ENCODE measurements at places on chromosomes 3 and 15.

- no peak for DNase-seq
Measured at GRCh38 chr3:107965136-107965655, 125.6 kb downstream of the CD47 start.

DNA sequence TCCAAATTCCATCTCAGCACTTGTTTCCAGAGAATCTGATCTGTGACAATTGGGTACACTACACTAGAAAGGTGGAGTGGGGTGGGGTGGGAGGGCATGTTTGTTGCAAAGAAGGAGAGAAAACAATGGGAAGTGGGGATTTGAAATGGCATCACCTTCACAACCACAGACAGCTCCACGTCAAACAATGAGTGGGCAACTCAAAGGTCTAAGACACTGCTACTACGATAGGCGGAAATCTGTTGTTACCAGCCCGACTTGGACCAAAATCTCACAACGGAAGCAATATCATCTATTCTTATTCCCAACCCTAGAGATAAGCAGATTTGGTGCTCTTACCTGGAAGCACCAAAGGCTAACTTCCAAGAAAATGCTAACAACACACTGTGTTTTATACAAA lies 3.3 kb downstream of the CYP19A1 start:
- DNase-seq: no peak

- DNase-seq: no peak
Measured at GRCh38 chr3:57967590-57967989, 40.6 kb upstream of the FLNB start.

- DNase-seq: no peak
Measured at GRCh38 chr3:25103391-25103790, 324.7 kb upstream of the RARB start.

DNA sequence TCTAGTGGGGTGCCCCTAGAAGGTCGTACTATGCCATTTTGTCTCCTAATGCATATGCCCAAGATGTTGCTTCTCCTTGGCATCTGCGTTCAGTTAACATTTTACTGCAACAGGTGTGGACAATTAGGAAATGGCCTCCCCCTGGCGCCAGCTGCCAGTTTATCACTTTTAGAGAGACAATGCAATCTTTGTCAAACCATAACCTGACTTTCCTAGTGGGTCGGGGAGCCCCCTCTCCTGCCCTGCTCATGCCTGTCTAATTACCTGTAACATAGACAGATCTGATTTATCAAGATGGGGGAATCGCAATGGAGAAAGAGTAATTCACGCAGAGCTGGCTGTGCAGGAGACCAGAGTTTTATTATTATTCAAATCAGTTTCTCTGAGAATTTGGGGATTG lies 353.7 kb upstream of the SGO1 start:
- DNase-seq: no peak

DNA sequence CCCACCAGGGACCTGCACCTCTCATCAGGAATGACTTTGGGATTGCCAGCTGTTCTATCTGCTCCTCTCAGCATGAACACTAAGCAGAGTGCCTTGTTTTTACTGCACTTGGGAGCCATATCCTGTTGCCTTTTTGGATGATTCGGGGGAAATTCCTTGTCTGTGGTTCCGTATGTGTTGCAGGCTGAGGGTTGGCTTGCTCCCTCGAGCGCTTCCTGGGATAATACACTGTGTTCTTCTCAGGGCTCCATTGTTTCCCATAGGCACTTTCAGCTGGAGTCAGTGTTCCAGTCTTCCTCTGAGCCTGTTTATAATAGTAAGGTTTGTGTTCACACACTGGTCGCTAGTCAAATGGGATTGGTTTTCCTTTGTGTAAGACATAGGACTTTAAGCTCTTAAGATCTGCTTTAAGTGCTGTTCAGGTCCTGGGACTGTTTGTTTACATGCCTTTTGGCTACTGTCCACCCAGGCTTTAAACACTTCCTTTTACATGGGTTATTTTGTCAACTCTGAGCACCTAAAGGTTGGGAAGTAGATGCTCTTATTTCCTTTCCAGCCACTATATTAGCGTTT lies 23.4 kb downstream of the BOC start:
- no peak for DNase-seq

DNA sequence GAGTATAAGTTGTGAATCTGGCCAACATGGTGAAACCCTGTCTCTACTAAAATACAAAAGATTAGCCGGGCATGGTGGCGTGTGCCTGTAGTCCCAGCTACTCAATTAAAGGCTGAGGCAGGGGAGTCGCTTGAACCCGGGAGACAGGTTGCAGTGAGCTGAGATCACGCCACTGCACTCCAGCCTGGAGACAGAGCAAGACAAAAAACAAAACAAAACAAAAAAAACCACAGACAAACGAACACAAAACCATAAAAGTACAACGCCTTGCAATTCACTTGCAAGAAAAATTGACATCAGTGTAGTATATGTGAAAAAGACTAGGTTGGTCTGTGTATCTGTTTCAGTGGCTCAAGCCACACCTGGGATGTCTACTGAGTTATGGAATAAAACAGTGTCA lies 29.9 kb upstream of the CCDC80 start:
- DNase-seq: no peak
